Activated T-cell treated with anti-CD3 and anti-CD28 coated beads for 1 hour (primary cell): ENCODE measurements at places on chromosomes 13 and 19.

DNA sequence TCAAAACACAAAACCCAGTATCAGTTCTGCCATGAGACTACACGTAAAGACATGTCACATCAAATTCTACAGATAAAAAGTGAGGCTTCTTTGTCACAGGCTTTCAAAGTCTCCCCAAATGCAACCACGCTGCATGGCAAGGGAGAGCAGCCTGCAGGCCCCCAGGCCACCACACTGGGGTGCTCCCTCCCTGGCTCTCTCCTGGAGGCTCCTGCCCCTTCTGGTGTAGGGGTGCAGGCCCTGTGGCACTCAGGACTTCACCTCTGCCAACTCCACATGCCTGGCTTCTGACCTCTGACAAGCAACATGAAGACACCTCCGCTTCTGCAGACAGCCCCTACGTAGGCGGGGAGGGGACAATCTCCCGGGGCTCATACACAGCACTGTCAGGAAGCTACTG is 14.3 kb downstream of the AKAP8 start:
- DNase-seq: no peak

DNA sequence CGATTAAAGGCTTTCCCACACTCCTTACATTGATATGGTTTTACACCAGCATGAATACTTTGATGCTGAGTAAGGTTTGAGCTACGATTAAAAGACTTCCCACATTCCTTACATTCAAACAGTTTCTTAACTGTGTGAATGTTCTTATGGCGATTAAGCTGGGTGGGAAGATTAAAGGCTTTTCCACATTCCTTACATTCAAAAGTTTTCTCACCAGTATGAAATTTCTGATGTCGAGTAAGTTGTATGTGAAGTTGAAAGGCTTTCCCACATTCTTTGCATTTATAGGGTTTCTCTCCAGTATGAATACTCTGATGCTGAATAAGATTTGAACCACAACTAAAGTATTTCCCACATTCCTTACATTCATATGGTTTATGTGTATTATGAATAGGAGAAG is 20.0 kb downstream of the ZNF780B start:
- no peak for DNase-seq

- DNase-seq: peak; percentile 41
These were observed at the start of gene ZNF135 for GRCh38 chr19:58059003-58059670. Gene ZNF135, plus strand, starts transcription at chr19:58059282. Its CDS starts 721 bp downstream, at chr19:58060003.

DNA sequence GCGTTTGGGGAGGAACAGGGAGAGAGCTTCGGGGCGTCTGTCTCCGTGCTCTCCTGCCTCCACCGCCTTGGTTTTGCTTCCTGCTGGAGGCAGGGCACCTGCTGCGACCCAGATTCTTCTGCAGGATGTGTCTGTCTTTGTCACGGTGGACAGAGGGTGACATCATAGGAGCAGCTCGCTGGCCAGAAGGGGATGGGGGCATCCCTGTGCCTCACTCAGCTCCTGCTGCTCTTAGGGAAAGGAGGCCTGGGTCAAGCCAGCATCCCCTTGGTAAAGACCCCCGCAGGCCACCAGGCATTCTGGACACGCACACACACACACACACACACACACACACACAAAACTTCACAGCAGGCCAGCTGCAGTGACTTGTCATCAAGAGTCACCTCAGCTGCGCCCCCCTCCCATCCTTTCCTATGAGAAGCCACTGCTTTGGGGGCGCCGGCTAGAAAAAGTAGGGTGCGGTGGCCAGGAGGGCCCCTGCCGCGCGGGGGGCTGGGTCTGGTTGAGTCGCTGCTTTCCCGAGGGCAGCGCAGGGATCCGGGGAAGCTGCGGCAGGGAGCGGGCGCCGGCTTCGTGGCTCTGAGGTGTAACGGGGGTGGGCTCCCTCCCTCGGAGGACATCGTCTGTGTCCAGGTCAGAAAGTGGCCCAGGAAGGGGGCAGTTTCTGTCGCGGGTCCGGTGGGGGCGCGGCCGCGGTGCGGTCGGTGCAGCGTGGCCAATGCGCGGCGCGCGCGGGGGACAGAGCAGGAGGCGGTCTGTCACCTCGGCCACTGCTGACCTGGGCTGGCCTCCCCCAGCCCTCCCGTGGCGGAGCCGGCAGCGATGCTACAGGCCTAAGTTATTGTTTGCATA is 15.8 kb upstream of the NPAS1 start:
- DNase-seq: no peak

DNA sequence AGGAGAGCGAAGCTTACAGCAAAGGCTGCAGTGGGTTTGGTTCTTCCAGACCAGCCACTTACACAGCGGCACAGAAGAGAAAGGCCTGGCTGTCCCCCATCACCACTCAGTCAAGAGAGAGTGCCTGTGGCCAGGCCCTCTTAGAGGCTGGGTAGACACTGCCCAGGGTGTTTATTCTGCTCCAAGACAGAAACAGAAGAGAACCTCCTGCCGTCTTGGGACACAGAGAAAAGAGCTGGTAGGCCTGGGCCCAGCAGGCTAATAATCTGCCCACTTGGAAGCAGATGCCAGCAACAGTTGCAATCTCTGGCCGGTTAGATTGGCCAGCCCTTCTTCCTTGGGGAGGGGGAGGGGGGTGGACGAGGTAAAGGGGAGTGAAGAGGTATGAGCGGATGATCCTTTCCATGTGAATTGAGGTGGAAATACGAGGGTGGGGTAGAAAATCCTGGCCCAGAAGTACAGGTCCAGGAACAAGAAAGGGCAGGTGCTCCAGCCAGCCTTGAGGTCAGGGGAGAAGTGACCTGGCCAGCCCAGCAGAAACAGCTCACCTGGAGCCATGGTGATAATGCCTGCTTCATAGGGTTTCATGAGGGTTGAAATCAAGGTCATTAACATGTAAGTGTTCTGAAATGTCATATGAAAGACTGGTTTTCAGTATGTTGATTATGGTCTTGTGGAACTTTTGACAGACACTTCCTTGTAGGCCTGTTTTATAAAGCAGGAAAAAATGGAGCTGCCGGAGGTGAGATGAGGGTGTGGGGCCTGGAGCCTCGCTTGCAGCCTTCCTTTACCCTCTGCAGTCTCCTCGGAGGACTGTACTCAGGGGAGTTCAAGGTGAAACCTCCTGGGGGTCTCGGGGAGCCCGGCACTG is 116.9 kb downstream of the SIPA1L3 start:
- DNase-seq: no peak

DNA sequence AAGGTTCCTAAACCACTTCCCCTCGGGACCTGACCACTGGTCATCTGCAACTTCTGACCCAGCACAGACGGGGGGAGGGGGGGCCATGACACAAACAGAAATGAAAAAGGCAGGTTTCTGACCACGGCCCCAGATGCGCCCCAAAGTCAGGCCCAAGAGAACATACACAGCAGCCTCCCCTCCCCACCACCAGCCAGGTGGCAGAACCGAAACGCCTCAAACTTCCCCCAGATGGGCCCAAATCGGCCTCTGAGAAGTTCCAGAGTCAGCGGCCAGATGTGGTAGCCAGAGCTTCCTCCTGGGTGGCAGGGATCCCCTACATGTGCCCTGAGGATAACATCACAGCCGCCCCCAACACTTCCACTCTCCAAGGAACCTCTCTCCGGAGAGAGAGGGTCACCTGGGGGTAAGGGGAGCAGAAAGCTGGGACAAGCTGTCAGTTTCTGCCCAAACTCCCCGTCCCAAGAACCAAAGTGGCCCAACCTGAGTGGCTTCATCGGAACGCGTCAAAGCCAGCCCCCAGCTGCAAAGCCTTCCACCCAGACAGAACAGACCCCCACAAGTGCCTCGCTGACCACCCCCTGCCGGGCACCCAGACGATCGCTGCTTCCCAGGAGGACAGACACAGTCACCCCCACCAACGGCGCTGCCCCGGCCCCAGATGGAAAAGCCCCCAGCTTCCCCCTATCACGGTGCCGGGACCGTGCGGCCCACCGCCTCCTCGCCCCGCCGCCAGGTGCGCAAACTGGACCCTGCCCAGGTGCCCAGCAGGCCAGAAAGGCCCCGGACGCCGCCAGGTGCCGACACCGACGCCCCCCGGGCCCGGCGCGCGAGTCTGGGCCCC is 800 bp downstream of the ELL start:
- no peak for DNase-seq

- DNase-seq: no peak
These were observed 20.2 kb upstream of the MYDGF start for GRCh38 chr19:4690361-4690760.

GRCh38 chr13:35387682-35388250 is 88.7 kb downstream of the MAB21L1 start:
- no peak for DNase-seq

DNA sequence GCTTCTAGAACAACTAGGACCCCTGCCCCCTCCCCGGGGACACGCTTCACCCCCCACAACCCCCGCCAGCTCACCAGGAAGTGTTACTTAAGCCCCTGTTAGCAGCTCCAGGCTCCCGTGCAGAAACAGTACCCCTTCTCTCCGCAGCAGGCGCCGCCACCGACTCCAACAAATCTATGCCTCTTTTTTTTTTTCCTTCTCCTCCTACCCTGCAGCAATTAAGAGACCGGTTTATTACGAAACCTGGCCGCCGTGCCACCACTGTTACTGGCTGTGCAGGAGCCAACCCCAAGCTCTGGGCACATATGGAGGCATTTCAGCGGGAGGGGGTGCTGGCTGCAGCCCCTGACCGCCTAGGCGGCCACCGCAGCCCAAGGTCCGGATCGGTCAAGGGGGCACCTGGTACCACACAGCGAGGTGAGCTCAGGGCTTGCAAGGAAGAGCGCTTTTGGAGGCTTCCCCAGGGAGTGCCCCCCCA is 2.4 kb downstream of the GADD45B start:
- peak; percentile 36 for DNase-seq

DNA sequence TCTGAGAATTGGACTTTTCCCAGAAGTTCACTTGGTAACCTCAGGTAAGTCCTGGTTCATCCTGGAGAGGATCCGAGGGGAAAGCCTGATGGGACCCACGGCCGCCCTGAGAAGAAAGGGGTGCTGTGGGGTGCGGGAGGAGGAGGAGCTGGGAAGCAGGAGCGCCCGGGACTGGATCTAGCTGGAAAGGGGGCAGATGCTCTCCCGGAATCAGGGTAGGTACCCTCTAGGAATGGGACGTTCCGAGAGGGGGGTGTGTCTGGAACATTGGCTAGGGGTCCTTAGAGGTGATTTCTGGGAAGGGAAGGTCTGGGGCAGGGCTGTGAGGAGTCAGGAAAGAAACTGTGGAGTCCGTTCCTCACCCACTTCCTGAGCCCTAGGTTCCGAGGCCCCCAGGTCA is 38.7 kb upstream of the ZNF492 start:
- DNase-seq: no peak

DNA sequence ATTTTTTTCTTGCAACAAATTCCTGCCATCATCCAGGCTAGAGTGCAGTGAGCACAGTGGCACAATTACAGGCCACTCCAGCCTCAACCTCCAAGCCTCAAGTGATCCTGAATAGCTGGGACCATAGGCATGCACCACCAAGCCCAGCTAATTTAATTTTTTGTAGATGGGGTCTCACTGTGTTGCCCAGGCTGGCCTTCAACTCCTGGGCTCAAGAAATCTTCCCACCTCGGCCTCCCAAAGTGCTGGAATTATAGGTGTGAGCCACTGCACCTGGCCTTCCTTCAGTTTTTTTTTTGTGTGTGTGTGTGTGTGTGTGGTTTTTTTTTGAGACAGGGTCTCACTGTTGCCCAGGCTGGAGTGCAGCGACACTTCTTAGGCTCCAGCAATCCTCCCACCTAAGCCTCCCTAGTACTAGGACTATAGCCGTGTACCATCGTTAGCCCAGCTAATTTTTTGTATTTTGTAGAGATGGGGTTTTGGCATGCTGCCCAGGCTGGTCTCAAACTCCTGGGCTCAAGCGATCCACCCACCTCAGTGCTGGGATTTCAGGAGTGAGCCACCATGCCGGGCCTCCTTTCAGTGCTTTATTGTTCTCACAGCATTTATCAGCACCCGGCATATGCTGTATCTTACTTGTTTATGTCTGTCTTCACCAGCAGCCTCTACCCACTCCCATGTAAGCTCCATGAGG is 5.9 kb upstream of the SRRM5 start:
- DNase-seq: no peak

DNA sequence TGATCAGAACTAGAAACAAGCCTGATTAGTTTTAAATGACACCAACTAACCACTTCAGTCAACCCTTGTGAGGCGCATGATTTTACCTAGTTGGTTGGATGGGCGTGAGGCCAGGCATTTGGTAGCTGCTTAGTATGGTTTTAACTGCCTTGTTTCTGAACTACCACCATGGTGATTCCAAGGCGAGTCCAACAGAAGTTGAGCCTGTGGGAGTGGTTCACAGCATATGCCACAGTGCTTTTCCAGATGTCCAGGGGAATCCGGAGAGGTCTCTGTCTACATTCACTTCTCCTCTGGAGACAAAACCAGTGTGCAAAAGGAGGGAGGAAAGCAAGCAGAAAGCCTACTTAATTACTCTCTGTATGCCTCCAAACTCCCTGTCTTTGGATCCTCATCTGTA is 524.1 kb downstream of the GPC6 start:
- DNase-seq: no peak

- no peak for DNase-seq
These were observed 69.8 kb downstream of the ALOX5AP start for GRCh38 chr13:30805132-30805537.

DNA sequence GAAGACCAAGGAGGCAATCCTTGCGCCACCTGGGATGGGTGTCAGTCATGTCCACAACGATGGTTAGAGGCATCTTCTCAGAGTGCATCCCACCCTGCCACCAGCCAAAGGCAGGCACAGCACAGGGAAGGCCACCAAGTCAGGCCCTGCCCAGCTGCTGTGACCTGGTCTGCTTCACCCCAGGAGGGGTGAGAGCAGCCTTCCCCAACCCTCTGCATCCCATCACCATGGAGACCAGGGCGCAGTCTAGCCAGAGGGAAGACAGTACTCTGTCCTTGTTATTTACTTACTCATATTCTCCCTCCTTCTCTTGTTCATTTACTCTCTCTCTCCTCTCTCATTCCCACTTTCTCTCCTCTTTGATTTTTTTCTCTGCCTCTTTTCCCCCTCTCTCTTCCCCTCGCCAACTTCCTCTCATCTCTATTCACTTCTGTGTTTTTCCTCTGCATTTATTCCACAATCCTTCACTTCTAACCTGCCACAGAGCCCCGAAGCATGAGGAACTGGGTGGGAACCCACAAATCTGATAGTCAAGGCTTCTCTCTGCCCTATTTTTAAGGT is 749.4 kb downstream of the UQCRFS1 start:
- DNase-seq: no peak

- DNase-seq: no peak
These were observed 3.4 kb upstream of the JUND start for GRCh38 chr19:18284712-18285360.

DNA sequence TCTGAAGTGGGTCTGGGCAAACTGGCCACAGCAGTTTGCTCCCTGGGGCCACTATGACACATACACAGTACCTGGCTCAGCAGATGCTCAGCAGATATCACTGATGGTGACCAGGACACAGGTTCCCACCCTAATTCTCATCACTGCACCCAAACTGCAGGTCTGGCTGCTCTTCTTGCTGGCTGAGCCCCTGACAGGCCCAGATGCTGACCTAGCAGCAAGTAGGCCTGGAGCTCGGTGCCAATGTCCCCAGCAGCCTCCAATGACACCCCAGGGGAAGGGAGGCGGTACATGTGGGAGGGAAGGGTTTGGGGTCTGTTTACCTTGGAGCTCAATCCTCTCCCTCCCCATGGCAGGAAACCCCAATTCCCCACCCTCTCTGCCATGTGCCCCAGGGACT is 5.1 kb downstream of the UBE2S start:
- no peak for DNase-seq
